ENCODE measurements at places on chromosomes 2 and 18.

DNA sequence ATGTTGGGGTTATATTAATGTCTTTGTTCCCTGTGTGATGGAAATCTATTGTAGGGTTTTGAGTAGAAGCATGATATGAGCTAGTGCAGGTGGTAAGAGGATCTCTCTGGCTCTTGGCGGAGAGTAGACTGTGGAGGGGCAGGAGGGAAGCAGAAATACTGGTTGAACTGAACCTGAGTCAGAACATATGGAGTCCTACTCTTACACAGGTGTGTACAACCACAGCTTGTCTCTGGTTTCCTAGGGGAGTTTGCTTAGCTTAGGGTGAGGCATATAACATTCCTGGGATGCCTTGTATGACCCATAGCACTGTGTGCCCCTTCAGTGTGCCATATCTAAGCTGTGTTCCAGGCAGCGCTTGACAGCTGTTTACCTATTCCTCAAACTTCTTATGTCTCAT lies 97.3 kb upstream of the GCFC2 start:
- DNase-seq: no peak

GRCh38 chr2:238702276-238703052 lies 145.4 kb upstream of the TWIST2 start:
- DNase-seq: no peak

GRCh38 chr2:236633775-236634560 lies 64.3 kb downstream of the ACKR3 start:
- no peak for DNase-seq

DNA sequence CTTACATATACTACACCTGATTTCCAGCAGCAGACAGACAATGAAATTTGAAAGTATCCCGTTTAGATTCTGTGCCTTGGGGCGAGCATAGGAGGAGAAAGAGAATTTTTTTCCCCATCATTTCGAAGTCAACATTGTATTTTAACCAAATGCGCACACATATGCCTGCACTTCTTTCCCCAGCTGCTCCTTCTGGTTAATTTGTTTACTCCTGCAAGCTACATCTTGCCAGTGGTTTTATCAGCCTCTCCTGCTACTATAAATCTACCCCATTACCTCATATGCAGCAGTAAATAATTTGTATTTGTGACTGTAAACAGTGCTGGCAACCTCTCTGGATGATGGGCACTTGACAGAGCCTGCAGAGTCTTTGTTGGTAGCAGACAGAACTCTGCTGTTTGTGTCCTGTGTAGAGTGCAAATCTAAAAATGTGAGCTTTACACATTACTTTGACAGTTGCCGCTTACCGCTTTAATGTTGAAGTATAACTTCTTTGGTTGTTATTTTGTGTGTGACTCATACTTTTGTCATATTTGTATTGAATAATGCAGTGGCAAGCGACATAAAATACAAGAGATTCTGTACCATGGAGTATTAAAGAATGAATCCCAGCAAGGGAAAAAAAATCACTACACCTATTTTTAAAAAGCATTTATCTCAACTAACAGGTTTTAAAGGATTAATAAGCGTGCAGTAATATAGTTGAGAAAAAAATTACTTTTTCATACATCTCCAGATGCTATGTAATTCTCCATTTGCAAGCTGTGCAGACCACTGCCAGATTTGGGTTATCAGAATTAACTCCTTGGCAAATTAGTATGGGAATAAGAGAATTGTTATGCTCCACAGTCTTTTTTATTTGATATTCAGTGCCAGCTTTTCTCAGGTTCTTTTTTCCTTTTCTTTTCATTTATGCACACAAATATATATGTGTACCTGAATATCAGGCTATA lies 536.8 kb downstream of the XIRP2 start:
- DNase-seq: no peak

- no peak for DNase-seq
Observed at GRCh38 chr2:207385076-207385475, 144.7 kb upstream of the CREB1 start.
